Hepatocyte (in vitro differentiated cells): ENCODE measurements at places on chromosomes 16 and 17. TPM values are rescaled to one million over a fixed set of nuclear protein-coding genes. Genes with fewer than 3 reads are reported as not detected.

- no peak for DNase-seq
These were observed 7.8 kb upstream of the EVI2A start for GRCh38 chr17:31329221-31329620.

DNA sequence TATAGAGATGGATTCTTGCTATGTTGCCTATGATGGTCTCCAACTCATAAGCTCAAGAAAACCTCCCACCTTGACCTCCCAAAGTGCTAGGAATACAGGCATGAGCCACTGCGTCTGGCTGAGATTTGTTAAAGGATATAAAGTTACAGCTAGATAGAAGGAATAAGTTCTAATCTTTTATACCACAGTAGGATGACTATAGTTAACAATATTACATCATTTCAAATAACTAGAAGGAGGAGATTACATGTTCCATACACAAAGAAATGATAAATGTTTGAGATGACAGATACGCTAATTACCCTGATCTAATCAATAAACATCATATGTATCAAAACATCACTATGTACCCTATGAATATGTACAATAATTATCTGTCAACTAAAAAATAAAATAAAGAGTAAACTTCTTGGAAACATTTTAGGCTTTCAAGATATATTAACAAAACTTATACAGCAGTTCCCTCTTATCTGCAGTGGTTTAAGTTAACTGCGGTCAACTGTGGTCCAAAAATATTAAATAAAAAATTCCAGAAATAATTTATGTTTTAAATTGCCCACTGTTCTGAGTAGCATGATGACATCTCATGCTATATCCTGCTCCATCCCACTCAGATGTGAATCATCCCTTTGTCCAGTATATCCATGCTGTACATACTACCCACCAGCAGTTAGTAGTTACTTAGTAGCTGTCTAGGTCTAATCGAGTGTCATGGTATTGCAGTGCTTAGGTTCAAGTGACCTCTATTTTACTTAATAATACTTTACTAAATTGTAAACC, 129.2 kb upstream of the NACA2 start:
- DNase-seq: no peak

GRCh38 chr16:2092866-2093265, 42.8 kb downstream of the PKD1 start:
- peak; percentile 5 for DNase-seq

GRCh38 chr16:10961231-10961630, 16.9 kb downstream of the CLEC16A start:
- peak; percentile 65 for DNase-seq

DNA sequence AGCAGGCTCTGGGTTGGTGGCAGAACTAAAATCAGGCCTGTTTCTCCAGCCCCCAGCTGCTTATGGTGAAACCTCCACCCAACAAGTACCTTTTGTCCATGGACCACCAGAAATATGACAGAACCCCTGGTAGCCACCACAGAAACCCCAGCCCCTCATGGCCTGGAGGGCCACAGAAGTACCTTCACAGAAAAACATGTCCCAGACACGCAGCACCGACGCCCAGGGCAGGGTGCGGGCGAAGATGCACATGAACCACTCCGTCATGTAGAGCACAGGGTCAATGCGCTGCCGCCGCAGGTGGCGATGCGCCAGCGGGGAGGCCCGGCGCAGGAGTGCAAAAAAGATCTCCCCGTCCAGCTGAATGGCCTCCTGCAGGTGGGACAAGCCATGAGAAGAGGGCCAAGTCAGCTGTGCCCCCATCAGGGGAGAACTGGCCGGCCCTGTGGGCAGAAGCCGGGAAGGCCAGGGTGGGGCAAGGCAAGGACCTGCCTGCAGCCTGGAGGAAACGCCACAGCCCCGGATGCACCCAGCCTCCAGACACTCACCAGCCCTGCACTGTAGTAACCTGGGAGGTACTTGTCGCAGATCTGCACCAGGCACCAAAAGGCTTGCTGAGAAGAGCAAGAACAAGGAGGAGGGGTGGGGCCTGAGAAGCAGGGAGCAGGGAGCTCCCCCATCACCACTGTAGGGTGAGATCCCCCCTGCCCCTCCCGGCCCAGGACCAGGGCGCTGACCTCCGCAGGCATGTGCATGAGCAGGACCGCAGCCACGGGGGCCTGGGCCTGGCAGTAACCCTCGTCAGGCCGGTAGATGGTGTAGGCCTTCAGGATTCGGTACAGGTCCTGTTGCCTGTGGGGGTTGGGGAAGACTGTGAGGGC, 4.1 kb upstream of the CD2BP2 start:
- DNase-seq: no peak

DNA sequence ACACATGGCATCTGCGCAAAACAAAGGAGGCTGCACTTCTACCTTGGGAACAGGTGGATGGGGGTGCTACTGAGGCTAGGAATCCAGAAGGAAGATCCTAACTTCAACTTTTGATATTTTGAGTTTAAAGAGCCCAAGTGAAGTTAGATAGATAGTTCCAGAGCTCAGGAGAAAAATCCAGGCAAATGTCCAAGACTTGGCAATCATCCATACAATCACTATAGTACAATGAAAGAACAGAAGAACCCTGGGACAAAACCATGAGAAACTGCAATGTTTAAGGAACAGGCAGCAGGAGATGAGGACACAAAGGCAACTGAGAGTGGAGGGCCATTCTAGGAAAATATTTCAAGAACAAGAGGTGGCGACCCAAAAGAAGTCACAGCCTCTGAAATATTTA, 12.4 kb downstream of the CDYL2 start:
- DNase-seq: no peak

DNA sequence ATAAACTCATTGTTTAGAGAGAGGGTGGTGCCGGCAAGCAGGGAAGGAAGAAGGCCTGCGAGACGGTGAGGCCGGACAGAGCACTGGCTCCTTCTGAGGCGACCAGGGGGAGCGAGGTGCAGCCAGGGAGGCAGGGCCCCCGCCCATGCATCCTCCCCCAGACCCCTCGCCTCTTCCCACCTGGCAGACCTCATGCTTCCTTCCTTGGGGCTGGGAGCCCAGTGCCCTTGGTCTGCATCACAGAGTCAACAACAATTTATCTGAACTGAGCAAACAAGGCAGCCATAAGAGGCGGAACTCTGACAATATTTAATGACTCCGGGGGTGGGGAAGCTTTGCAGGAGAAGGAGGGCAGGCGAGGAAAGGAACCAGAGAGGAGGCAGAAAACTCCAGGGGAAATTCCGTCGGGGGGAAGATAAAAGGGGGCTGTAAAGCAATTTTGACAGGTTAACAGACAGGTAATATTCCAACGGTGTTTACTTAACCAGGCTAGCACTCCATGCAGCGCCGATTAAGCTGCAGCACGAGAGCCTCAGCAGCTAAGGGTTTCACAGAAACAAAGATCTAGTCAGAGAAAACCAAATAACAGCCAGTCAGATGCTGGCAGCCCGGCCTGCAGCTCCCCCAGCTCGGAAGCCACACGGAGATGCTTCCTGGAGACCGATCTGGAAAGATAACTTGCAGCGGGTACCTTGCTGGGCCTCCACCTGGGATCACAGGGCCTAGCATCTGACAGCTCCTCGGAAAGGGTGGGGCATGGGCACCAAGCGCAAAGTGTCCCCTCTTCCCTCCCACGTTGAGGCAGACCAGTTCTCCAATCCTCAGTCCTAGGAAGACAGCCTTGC, 398.2 kb downstream of the SOX9 start:
- DNase-seq: peak; percentile 87

DNA sequence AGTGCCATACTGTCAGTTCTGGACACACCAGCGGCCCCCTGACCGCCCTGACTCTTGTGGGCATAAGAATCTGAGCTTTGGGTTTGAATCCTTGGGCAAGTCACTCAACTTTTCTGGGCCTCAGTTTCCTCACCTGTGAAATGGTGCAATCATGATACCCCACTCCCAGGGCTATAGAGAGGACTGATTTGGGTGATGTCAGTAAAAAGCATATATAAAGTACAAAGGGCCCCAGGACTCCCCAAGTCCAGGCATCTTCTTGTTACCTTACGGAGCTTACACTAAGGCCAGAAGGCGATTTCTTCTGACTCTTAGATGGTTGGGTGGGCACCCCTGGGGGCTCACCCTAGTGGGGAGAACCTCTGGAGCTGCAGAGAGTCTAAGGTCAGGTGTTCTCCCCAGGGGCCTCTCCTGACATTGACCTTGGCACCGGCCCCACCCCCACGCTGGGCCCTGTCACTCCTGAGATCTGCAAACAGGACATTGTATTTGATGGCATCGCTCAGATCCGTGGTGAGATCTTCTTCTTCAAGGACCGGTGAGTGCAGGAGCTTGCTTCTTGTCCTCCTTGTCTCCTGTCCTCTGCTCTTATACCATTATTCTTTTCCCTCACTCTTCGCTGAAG, 13.9 kb downstream of the MMP2 start:
- DNase-seq: no peak

GRCh38 chr17:74009056-74009625, 194.3 kb upstream of the RPL38 start:
- no peak for DNase-seq

DNA sequence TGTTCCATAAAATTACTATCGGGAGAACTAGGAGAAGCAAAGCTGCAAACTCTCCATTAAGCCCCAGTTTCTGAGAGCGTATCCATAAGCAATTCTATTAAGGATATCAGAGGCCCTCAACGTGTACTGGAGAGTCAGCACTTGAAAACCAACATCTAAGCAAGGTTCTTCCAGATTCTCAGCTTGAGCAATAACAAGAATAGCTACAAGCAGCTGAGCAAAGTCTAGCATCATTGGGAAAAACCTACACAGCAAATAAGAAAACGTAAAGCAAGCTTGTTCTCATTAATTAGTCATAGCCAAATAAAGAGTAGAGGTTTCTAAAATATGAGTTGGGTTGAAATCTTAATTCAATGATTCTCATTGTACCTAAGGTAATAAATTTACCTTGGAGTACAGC, 26.9 kb upstream of the COX10 start:
- no peak for DNase-seq

DNA sequence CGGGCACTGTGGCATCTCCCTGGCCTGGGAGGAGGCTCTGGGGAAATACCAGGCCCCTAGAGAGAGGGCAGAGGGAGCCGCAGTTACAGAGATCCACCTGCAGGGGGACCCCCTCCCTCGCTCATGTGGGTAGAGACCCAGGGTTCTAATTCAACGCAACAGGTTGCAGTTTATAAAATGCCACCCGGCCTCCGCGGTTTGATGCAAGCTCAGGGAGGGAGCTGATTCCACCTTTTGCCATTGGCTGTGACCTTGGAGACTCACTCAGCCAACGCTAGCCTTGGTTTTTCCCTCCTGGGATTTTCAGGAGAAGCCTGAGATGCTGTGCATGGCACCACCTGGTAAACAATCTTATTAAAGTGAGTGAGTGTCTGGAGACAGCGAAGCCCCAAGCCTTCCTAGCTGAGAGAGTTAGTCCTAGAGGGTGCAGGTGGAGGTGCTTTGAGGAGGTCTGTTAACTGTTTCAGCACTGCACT, 12.1 kb downstream of the TTLL6 start:
- peak; percentile 79 for DNase-seq

- DNase-seq: no peak
These were observed 44.0 kb downstream of the SDK2 start for GRCh38 chr17:73600103-73600871.

- no peak for DNase-seq
These were observed 2.0 kb upstream of the VAMP2 start for GRCh38 chr17:8164815-8165131.

- DNase-seq: peak; percentile 89
These were observed at the start of gene GNAO1 for GRCh38 chr16:56191156-56191815. Gene GNAO1, plus strand, starts transcription at chr16:56191489. Its CDS starts 747 bp downstream, at chr16:56192236.

GRCh38 chr16:78102122-78102660, 2.7 kb downstream of the WWOX start:
- DNase-seq: no peak

- DNase-seq: no peak
These were observed 78.4 kb downstream of the ANKFN1 start for GRCh38 chr17:56231693-56232092.

GRCh38 chr16:25716186-25716585, 24.4 kb downstream of the HS3ST4 start:
- no peak for DNase-seq

- no peak for DNase-seq
These were observed 250.1 kb upstream of the RPL38 start for GRCh38 chr17:73953206-73954033.

- no peak for DNase-seq
These were observed 87.8 kb upstream of the NOL11 start for GRCh38 chr17:67629971-67630320.

DNA sequence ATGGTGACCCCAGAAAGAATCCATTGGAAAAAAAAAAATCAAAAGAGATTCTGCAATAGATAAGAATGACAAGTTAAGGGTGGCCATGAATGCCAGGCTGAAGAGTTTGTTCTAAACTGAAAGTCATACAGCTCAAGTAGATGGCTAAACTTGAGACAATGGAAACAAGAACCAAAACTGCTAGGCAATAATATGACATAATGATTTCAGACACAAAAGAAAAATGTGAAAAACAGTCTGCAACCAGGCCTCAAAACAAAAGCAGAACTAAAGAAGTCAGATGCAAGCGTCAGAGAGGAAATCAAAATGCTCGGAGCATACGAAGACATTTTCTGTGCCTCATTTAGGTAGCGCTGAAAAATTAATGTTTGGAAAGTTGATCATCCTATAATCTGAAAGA, 54.4 kb upstream of the YPEL2 start:
- DNase-seq: no peak

DNA sequence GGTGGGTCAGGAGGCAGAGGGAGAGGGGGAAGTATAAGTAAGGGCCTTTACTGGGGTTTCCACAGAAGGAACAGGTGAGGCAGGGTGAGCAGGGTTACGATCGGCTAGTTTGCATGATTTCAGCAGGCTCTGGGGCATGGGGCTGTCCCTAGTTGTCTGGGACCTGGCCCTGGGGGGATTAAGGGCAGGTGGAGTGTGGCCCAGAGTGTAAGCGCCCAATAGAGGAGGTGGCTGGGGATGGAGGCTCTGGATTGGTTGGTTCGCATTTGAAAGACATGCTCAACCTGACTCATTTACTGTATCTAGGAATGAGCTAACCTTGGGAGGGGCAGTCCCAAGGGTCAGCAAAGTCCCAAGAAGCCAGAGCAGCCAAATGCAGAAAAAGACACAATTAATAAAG, 230.3 kb downstream of the MAP2K4 start:
- DNase-seq: no peak

Gene ITGAE
- total RNA-seq: 28.1 and 46.7 TPM in 2 replicates

Gene CDRT4
- total RNA-seq: 2.7 and 10.4 TPM in 2 replicates

Gene APOBR
- 0.04 and 0.13 TPM in 2 replicates for total RNA-seq

Gene RND2
- 4.6 and 6.3 TPM in 2 replicates for total RNA-seq

Gene TMEM88
- 59.6 and 73.3 TPM in 2 replicates for total RNA-seq

Gene KCNJ12
- total RNA-seq: 0.73 and 0.88 TPM in 2 replicates

Gene TPSG1
- total RNA-seq: 0.67 and 1.3 TPM in 2 replicates

Gene HS3ST6
- total RNA-seq: not detected in 2 replicates

Gene TNK1
- total RNA-seq: 8.4 and 11.4 TPM in 2 replicates

Gene ELAC2
- 39.6 and 60.2 TPM in 2 replicates for total RNA-seq

Gene CSH1
- total RNA-seq: 0.92 and 1.1 TPM in 2 replicates
